ENCODE measurements at places on chromosomes 2 and 18.

- DNase-seq: no peak
Measured at GRCh38 chr2:37670378-37671008, 949 bp downstream of the CDC42EP3 start.

- no peak for DNase-seq
Measured at GRCh38 chr18:56891870-56892269, 240.7 kb downstream of the WDR7 start.

- no peak for DNase-seq
Measured at GRCh38 chr18:23438608-23439366, 14.3 kb upstream of the RIOK3 start.

DNA sequence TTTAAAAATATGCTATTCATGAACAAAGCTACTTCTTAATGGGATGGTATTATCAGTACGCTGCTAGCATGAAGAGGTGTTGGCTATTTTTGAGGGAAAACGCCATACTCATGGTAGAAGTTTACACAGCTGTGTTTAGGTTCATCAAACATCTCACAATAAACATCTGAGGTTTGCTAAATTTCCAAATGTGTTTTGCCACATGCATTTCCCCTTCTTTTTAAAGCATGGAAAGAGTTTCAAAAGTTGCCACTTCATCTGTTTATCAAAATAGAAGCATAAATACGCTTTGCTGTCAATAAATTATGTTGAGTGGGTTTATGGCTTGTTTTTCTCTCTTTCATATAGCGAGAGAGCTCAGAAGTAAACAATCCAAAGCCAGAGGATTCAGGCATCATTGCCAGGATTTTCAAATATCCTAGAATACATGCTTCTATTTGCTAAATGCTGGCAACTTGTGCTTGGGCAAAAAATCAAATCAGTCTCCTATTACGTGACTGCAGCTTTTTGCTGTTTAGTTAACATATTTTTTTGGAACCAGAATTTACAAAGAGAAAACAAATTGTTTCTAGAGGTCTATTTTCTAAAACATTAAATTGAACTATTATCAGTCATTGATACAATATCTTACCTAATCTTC is 1919.9 kb upstream of the LRRTM1 start:
- no peak for DNase-seq

- DNase-seq: no peak
Measured at GRCh38 chr2:153464395-153464794, 14.2 kb downstream of the RPRM start.

DNA sequence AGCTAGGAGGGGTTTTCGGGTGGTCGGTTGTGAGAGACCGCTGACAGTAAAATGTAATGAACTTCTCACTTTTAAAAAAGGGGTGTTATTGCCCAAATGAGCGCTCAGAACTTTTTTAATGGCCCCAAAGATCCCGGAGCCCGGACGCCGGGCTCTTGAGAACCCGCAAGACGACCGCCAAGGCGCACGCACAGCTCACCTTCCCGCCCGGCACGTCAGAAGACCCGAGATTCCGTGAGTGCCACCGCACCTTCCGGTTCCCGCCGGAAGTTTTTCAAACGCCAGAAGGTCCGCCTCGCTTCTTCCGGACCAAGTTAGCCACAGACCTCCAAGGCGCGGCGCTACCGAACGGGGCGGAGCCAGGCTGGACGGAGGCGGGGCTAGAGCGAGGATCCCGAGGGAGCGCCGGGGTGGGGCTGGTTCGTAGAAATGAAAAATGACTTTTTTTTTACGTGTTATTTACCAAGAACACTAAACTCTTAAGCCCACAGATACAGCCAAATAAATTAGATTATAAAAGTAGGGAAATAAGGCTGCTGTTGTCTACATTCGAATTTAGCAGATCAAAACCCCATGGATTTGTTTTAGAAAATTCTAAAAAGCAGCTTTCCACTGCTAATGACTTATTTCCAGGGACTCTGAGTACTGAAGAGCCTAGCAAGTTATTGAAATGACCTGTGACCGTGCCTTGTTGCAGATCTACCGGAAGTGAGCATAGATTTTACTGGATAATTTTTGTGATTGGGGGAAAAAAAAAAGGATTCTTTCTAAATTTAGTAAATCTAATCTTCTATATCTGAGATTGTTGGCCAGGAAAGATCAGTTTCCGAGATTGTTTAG is at the start of gene SRBD1:
TSS of gene SRBD1 (minus strand) at position 248 of the 840 bp plus-strand sequence. CDS start 5,826 bp downstream, outside the sequence.
- peak; percentile 85 for DNase-seq

DNA sequence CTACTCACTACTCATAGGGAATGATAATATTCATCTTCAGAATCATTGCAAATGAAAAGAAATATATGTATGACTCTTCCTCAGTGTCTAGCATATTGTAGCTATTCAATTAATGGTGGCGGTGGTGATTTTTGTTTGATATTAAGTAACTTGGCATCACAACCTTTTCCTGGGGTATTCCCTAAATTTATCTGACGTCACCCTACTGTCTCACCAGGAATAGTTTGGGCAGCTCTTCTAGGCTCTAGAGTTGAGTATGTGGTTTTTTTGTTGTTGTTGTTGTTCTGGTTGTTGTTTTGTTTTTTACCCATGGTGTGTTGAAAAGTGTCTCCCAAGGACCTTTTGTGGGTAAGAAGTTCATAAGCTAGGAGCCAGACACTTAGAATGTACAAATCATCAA is 1320.3 kb upstream of the LRRTM1 start:
- DNase-seq: no peak

- DNase-seq: no peak
Measured at GRCh38 chr2:105100046-105100840, 62.4 kb downstream of the MRPS9 start.

GRCh38 chr2:127226132-127226519 is 6.0 kb upstream of the CYP27C1 start:
- DNase-seq: no peak

DNA sequence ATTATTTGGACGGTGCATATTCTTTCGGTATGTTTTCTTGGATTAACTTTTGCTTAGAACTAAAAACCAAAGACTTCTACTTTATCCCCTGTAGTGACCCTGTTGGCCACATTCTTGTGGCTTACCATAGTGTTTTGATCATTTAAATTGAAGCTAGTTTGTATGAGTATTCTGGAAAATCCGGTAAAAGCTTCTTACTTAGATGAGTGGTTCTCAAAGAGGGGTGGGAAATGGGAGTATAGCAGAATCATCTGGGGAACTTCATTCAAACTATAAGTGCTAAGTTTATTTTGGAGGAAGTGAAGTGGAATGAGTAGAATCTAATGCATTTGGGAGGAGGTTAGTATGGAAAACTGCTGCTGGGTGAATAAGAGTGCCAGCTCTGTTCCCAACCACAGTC is 3.8 kb downstream of the PPP1CB start:
- DNase-seq: no peak

DNA sequence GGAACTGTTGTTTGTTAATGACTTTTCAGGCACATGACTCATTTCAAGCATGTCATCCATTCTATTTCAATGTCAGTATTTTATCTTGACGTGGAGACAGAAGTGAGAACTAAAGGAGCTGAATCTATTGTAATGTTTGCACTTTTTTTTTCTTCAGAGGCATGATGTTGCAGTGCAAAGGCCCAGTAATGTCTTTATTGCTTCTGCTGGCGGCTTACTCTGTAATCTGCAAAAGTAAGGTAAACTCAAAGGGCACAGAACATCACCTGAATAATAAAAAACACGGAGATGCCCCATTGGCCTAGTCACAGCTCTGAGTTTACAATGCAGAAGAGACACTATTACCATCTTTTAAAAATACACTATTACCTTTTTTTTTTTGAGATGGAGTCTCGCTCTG is 2.4 kb upstream of the CNNM3 start:
- no peak for DNase-seq

DNA sequence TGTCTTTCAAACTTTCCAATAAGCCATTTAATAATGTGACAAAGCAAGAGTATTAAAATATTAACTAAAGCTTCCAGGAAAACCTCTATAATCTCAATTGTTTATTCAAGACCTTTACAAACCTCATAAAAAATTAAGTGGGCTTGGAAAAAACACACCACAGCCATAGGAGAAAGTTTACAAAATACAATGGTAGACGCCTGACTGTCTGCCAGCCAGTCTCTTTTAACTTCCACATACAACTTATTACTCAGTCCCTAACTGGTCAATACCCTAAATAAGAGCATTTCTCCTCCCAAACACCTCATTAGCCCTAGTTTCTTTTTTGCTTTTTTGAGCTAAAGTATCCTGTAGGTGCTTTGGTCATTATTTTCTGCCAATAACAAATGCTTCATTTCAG is 247.4 kb upstream of the CYP26B1 start:
- no peak for DNase-seq

DNA sequence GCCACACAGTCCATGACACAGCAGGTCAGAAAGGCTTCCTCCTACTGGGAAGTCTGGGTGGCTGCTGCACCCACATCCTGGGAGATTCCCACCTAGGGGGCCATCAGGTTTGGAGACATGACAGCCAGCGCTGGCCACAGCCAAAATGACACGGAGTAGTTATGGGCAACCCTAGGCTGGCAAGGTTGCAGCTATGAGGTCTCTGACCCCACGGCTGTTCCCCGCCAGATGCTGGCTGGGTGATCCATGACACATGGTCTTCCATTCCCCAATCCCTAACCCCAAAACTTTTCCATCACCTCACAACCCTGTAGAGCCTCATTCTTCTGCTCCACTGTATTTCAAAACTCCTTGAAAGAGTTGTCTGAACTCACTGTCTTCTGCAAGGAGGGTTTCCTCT is 42.7 kb upstream of the EPAS1 start:
- no peak for DNase-seq
